ENCODE measurements at places on chromosomes 3 and 15.

DNA sequence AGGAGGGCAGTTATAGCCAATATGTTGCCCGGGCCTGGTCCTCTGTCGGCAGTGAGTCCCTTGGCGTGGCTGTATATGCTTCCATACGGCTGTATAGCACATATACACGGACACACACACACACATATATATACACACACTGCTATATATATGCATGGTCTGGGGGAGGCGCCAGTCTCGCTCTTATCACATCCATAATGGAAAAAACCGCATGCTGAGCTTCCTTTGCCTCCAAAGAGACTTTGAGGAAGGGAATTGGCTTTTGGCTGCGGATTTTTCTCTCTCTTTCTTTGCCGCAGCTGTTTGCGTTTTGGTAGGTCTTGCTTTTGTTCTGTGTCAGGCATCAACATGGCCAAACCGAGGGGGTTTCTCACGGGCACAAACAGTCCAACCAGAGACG, 11.3 kb upstream of the TMEM115 start:
- DNase-seq, result no peak

- no peak for DNase-seq
Measured at GRCh38 chr3:112572701-112573100, 10.9 kb downstream of the SLC35A5 start.

DNA sequence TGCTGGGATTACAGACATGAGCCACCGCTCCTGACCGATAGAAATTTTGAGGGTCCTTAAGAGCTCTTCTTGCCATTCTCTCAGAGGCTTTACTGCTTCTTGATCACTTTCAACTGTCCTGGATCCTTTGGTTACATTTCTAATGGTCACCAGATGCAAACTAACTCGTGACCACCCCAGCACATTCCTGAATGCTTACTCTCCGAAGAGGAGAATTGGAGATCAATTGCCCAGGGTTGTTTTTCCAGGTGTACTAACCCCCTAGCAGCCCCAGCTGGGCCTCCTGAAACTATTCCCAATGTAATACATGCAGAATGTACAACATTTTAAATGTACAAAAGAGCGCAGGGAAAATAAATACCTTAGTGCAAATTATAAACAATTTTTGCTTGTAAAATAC, 65.1 kb upstream of the TBL1XR1 start:
- no peak for DNase-seq

DNA sequence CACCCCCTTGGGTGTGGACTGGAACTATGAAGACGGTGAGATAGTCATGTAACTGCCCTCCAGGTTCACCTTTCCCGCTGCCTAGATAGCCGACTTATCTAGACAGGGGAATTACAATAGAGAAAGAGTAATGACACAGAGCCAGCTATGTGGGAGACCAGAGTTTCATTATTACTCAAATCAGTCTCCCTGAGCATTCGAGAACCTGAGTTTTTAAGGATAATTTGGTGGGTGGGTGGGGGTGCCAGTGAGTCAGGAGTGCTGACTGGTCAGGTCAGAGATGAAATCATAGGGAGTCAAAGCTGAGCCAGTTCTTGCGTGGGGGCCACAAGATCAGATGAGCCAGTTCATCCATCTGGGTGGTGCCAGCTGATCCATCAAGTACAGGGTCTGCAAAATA, 19.7 kb upstream of the DNAJC19 start:
- no peak for DNase-seq

DNA sequence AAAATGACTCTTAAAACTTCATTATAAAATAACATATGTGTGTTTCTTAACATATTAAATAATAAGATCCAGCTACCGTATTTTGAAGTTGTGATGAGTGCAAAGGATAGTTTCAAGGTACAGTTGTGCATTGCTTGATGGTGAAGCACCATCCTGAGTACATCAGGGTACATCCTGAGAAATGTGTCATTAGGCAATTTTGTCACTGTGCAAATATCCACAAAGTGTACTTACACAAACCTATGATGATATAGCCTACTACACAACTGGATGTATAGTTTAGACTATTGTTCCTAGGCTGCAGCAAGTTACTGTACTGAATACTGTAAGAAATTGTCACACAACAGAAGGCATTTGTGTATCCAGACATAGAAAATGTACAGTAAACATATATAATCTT, 20.8 kb upstream of the TM4SF1 start:
- no peak for DNase-seq

GRCh38 chr3:156682501-156682900, 8.1 kb downstream of the TIPARP start:
- no peak for DNase-seq

GRCh38 chr15:50531766-50532165, 14.7 kb downstream of the USP50 start:
- DNase-seq, result no peak

GRCh38 chr15:62456011-62456920, 291.2 kb upstream of the C2CD4B start:
- no peak for DNase-seq

GRCh38 chr3:34483311-34483887, 685.0 kb downstream of the PDCD6IP start:
- no peak for DNase-seq

DNA sequence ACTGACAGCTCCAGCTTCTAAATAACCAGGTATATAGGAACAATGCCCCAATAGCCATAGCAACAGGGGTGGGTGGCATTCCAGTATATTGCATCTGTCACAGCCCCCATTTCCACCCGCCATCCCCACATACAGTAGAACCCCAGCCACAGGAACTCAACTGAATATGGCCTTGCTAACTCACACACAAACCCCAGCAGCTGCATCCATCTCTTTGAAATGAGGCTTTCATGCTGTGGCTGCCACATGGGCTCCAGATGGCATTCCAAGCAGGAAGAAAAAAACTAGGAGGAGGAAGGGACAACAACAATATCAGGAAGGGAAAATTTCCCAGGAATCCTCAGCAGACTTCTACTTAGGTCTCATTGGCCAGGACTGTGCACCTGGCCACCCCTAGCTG, 54.6 kb downstream of the CCR3 start:
- no peak for DNase-seq

- DNase-seq, result no peak
Measured at GRCh38 chr3:46979958-46980497, 562 bp downstream of the NBEAL2 start.

- DNase-seq, result no peak
Measured at GRCh38 chr3:51974277-51974962, 444 bp upstream of the ABHD14A start.

- no peak for DNase-seq
Measured at GRCh38 chr15:35040339-35041255, 44.5 kb downstream of the NANOGP8 start.

- DNase-seq, result no peak
Measured at GRCh38 chr3:129567176-129567705, 24.3 kb downstream of the H1-8 start.

- no peak for DNase-seq
Measured at GRCh38 chr15:75599401-75599800, 20.3 kb upstream of the PTPN9 start.

DNA sequence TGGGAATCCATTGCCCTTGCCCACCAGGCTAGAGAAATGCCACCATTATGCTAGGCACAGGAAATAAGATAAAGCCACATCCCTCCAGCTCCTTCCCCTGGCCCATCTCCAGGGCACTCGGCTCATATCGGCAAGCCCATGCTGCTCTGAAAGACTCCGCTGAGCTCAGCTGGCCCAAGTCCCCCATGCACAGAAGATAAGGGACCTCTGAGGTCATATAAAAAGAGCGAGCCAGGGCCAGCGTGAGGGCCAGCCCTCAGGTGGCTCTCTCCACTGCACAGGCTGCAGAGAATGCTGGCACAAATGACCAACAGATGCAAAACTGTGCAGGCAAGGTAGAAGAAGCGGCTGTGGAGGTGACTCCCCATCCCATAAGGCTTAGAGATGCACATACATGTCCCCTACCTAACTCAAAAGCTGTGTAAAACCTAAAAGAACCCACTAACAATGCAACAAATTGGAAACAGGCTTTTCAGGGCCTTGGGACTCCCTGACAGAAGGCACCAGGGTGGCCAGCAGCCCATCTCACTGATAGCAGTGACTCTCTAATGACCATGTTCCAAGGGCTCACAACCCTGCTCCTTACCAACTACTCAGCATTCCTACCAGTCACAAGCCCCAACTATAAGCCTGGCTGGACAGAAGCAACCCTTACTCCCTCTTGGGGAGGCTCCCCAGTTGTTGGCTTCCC, 3.0 kb downstream of the RAB6B start:
- DNase-seq, result no peak

DNA sequence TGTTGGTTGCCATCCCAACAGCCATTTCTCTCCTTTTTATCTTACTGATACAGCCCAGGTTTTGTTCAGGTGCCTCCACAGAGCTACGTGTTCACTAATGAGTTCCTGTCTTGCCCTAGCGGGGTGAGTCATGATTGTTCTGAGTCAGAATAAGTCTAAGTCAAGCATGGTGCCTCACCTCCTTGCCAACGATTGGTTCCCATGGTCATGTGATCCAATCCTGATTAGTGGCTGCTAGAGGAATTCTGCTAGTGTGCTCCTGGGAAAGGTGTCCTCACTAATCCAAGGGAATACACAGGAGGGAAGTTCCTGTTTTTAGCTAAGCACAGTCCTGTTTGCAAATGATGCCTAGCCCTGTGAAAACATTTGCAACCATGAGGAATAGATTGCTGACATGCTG, 99.8 kb downstream of the NSUN3 start:
- no peak for DNase-seq

- no peak for DNase-seq
Measured at GRCh38 chr3:56916716-56917360, 115.1 kb upstream of the ARHGEF3 start.

- peak; percentile 83 for DNase-seq
Measured at GRCh38 chr15:90954712-90955623, at the start of gene RCCD1. Gene RCCD1, plus strand, starts transcription at chr15:90954884. Its CDS starts 1,851 bp downstream, at chr15:90956735.

DNA sequence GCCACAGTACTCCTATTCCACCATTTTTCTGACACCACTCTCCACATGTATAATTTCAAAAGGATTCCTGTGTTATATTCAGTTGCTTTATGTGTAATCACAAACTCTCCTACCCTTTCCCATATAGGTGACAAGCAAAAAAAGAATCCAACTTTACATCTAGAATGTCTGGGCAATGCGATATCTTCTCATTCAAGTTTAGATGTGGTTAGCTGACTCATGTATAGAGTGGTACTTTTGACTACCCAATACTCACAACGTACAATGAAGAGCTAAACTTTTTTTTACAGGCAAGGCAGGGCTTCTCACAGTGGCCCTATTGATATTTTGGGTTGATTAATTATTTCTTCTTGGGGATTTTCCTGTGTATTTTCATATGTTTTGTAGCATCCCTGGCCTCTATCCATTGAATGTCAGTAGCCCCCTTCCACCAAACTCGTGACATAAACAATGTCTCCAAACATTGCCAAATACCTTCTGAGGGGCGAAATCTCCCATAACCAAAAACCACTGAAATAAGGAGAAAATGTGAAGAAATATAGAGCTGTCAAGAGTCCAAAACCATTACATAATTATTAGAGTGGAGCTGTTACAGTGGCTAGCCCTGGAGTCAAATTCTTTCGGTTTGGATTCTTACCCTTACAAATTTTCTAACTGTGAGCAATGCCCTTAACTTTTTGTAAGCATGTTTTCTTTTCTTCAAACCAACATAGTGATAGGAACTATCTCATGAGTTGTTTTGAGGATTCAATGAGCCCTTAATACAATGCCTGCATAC, 342.6 kb downstream of the NSUN3 start:
- no peak for DNase-seq

DNA sequence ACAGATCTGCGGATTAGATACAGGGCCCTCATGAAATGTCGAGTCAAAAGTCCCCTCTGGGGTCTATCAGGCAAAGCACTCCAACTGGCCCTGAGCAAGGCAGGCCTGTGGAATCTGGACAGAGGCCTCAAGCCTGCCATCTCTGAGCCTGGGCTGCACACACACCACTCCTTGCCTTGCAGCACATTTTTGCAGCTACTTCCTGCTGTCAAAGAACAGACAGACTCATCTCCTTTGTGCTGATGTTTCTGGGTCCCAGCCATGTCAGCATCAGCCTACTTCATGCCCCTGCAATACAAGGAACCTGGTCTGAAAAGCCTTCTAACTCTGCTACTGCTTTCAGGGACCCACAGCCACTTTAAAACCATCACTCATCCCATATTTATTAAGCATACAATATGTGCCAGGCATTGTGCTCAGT, 60.6 kb upstream of the IL12A start:
- no peak for DNase-seq

DNA sequence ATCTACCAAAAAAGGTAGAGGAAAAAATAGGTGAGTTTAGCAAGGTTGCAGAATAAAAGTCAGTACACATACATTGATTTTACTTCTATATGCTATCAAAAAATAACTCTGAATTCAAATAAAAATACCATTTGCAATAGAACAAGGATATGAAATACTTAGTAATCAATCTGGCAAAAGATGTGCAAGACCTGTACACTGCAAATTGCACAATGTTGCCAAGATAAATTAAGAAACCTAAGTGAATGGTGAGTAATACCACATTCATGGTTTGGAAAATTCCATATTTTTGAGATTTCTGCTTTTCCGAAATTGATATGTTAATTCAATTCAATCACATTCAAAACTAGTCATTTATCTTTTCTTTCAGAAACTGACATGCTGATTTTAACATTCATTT, 464.8 kb downstream of the EPHA3 start:
- no peak for DNase-seq

- no peak for DNase-seq
Measured at GRCh38 chr15:70875001-70875782, 17.0 kb downstream of the THAP10 start.

GRCh38 chr3:22318325-22318724, 567.3 kb upstream of the ZNF385D start:
- DNase-seq, result no peak

DNA sequence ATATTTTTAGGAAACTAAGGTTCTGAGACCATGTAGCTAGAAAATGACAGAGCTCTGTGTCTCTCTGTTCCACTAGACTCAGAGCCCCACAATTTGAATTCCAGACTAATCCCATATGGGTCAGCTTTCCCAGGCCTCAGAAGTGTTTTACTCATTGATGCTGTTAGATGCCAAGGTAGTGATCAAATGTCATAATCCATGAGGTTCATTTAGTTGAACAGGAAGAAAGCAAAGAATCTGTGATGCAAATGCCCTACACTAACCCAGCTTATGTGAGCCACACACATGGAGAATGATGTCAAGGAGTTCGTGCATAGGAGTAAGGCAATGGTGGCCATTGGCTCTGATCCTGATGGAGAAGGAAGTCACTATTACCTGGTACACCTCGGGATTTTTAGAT, 363.4 kb upstream of the RARB start:
- DNase-seq, result no peak
